ENCODE measurements at places on chromosomes 5 and 9. TPM values are rescaled to one million over a fixed set of nuclear protein-coding genes. Genes with fewer than 3 reads are reported as not detected.

DNA sequence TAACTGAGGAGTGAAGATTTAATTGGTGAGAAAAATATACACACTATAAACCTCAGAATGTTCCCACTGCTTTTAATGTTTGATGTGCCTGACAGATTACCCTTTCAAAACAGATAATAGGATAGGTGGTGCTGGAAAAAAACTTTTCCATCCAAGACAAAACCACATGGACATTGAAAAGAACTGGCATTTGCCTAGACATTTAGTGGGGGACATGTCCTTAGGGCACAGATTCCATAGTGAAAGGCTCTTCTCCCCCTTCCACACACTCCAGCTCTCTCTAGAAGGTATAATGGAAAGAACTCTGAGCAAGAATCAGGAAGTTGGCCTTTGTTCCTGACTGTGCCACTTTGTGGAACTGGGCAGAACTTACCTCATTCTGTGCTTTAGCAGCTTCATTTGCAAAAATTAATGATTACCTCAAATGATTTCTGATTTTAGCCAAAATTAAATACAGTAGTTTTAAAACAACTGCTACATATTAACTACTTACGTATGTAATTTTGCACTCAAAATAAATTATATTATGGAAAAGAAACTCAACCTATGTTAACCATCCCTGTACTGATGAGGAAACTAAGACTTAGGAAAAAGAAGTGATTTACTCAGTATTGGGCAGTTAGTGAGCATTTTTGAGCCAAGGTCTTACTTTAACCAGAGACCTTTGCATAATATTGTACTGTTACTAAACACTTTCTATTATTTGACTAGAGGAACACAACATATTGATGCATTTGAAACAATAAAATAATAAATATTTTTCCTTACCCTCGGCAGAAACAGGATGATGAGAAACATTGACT, 43.3 kb downstream of the TMC1 start:
- DNase-seq: no peak

DNA sequence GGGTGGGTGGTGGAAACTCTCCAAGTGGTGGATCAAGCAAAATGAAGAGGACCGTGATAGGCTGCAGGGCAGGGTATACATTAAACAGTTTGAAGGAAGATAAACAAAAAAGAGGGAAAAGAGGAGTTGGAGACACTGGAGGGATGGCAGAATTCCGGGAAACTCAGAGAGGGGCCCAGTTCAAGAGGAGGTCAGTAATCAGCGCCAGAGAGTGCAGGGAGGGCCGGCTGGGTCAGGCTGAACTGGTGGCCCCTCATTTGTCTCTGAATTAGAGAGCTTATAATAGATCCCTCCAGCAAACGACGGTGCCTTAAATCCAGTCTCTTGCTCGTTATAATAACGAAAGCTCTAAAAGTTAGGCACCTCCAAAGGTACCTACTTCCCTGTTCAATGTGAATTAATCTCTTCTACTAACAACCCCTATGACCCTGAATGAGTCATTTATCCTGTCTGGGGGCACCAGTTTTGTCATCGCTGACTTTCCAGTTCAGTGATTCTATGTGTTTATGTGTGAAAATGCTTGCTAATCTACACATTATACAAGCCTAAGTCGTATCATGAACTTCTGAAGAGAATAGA, 2.4 kb upstream of the ZSWIM6 start:
- DNase-seq: no peak

- no peak for DNase-seq
Measured at GRCh38 chr5:114658194-114658593, 296.3 kb downstream of the KCNN2 start.

DNA sequence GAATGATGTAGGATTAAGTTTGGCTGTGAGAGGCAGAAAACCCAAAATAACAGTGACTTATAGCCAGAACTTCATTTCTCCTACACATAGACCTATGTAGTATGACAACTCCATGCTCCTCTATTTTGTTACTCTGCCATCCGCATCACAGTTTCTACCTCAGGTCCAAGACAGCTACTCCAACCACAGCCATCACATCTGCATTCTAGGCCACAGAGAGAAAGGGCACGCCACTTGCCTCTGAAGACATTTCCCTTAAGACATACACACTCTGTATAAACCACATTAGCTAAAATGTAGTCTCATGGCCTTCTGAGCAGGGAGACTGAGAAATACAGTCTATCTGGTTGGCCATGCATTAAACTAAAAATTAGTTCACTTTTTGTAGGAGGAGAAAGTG, 10.0 kb downstream of the SPINK4 start:
- DNase-seq: no peak

DNA sequence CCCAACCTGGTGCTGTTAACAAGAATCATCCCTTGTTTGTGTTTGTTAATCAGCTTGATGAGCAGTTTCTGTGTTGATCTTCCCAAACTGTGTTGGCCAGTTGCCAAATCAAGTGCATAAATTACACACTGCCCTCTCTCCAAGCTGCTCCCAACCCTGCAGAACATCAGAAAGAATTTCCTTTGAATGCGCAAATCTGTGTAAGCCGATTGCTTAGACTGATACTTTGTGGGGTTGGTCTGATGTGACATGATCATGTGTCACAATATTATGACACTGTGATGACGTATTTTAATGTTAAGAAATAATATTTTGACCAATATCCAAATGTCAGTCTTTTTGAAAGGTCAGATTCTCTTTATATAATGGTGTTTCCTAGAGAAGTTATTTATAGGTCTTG, 766.4 kb upstream of the WWC1 start:
- no peak for DNase-seq

DNA sequence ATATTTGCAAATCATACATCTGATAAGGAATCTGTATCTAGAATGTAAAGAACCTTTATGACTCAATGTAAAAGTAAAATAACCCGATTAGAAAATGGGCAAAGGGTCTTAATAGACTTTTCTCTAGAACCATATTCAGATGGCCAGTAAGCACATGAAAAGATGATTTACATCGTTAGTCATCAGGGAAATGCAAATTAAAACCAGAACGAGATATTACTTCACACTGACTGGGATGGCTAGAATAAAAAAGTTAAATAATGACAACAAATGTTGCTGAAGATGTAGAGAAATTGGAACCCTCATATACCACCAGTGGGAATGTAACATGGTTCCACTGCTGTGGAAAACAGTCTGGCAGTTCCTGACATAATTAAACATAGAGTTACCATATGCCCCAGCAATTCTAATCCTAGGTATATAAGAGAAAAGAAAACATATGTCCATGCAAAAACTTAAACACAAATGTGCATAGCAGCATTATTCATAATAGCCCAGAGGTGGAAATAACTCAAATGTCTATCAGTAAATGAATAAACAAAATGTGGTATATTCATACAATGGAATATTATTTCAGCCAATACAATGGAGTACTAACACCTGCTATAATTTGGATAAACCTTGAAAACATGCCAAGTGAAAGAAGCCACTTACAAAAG, 100.4 kb upstream of the MAMDC2 start:
- no peak for DNase-seq

DNA sequence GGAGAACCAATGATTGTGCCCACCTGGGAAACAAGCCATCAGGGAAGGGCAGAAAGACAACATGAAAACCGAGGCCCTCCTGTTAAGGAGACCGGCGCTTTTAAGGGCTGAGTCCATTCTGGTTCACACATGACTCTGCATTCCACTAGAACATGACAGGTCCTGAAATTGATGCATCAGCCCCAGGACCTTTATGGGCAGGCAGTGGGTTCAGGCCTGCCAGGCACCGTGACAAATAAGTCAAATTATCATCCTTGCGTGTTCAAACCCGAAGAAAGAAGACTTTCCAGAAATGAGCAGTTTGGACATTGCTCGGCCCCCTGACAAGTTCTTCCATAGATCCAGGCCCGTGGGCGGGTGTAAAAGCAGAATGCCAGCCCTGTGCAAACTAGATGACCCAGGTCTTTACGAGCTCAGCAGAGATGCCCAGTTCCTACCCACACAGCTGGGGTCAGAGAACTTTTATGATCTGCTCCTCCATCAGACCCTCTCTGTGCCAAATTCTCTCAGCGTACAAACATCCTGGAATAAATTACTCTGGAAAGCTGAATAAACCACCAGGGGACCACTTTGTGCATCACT, 295.5 kb upstream of the WWC1 start:
- no peak for DNase-seq

DNA sequence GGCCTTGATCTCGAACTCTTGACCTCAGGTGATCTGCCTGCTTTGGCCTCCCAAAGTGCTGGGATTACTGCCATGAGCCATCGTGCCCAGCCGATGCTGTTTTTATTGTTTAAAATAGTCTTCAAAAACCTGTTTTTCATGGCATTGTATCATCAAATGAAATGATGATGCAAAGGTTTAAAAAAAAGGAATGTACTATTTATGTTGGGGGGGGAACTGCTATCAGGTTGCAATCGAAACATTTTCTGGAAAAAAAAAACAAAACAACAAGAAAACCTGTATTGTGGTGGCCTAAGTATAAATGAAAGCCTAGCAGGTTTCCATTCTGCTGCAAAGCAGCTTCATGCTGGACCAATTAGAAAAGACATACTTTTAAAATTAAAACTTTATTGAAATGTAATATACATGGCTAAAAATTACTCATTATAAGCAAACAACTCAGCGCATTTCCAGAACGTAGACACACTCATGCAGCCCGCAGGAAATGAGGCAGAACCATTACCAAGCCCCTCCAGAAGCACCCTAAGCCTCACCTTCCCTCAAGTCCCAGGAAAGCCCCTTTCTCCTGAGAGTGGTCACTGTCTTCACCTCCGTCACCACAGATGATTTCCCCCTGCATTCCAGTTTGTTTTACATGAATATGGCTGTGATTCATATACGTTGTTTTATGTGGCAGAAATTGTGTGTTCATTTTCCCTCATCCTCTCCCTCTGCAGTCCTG, 19.0 kb downstream of the GPR107 start:
- no peak for DNase-seq

- no peak for DNase-seq
Measured at GRCh38 chr5:133691448-133691847, 79.1 kb upstream of the FSTL4 start.

GRCh38 chr5:31911291-31912265, 262.5 kb downstream of the GOLPH3 start:
- no peak for DNase-seq

DNA sequence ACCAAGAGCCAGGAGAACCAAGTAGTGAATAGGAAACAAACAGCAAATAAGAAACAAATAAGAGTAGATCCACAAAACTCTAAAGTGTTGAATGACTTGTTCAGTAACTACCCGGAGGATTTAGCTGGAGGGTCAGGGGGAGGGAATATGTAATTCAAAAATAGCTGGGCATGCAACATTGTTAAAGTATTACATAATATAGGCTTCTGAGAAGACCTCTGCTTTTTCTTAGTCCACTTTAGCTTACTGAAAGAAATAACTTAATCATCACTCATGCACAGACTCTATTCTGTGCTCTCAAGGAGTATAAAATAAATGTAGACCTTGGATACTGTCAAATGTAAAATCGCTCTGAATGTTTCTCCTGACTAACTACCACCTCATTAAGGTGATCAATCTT, 183.2 kb upstream of the POU5F2 start:
- no peak for DNase-seq

DNA sequence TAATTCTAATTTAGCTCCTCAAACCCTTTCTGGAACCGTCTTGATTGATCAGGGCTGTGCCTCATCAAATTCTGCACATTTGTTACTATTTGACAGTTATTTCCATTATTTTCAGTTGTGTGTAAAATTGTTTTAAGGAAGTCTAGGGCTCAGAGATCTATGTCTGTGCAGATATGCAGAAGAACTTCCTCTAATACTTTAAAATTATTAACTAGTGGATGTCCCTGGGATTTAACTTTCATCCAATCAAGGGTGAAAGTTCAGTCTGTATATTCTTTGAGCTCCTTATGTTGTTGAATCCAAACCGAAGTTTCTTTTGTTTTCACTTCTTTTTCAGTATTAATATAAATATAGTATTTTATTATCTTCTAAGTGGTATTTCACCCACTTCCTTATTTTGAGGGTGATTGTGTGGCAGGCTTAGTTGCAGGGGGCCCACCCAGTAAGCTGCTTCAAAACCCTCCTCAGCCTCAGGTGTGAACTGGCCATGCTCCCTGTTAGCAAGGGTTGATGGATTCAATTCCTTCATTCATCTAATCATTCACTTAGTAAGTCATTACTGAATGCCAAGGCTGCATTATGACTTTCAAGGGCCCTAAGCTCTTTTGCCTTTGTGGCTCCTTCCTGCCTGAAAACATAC, 2.1 kb upstream of the CAMLG start:
- DNase-seq: no peak

The RPL12 gene
- 1,993 TPM for total RNA-seq

The SURF4 gene
- total RNA-seq: 167 TPM

The PCDHGB7 gene
- total RNA-seq: 9.5 TPM

The RNF183 gene
- total RNA-seq: not detected

The CCDC183 gene
- total RNA-seq: 1.6 TPM

The GFRA3 gene
- 1.2 TPM for total RNA-seq

The PLAC8L1 gene
- 0.92 TPM for total RNA-seq

Data from H1 (cell line).